Chondrocyte (in vitro differentiated cells): ENCODE measurements at places on chromosomes 16 and 17. TPM values are rescaled to one million over a fixed set of nuclear protein-coding genes. Genes with fewer than 3 reads are reported as not detected.

TEX14 gene
- 0.05 to 0.08 TPM in 2 of 3 replicates, not detected in the other for total RNA-seq

SMIM36 gene
- not detected in 3 replicates for total RNA-seq

TP53TG3D gene
- not detected in 3 replicates for total RNA-seq

SLC38A8 gene
- total RNA-seq: not detected in 3 replicates

CYB561 gene
- total RNA-seq: 6.2 to 10.1 TPM (median 9.0 TPM) in 3 replicates

DHX40 gene
- 29.2 to 37.2 TPM (median 30.0 TPM) in 3 replicates for total RNA-seq

TOX3 gene
- not detected in 3 replicates for total RNA-seq

HIC1 gene
- 3.3 to 9.0 TPM (median 8.8 TPM) in 3 replicates for total RNA-seq

FAM117A gene
- 3.1 to 3.4 TPM (median 3.3 TPM) in 3 replicates for total RNA-seq

FBXO39 gene
- total RNA-seq: not detected in 3 replicates

CA10 gene
- not detected in 3 replicates for total RNA-seq

EVPLL gene
- not detected in 3 replicates for total RNA-seq

AIPL1 gene
- total RNA-seq: not detected in 3 replicates

VAT1L gene
- not detected in 3 replicates for total RNA-seq

SPECC1 gene
- total RNA-seq: 63.6 to 91.9 TPM (median 90.8 TPM) in 3 replicates

C17orf100 gene
- 2.0 to 3.0 TPM (median 2.9 TPM) in 3 replicates for total RNA-seq

WFIKKN2 gene
- 0.12 to 0.15 TPM in 2 of 3 replicates, not detected in the other for total RNA-seq

KRT13 gene
- total RNA-seq: not detected in 3 replicates

TANC2 gene
- total RNA-seq: 52.1 to 55.7 TPM (median 55.3 TPM) in 3 replicates

KRT31 gene
- not detected in 3 replicates for total RNA-seq

TNS4 gene
- 0.39 TPM in 1 of 3 replicates, not detected in the others for total RNA-seq

CCL16 gene
- not detected in 3 replicates for total RNA-seq

ABCA9 gene
- 0.05 to 0.38 TPM (median 0.29 TPM) in 3 replicates for total RNA-seq

DPH1 gene
- total RNA-seq: 29.4 to 43.1 TPM (median 31.3 TPM) in 3 replicates

SALL1 gene
- 0.12 to 0.20 TPM (median 0.13 TPM) in 3 replicates for total RNA-seq

ADAD2 gene
- not detected in 3 replicates for total RNA-seq
